Kidney epithelial cell (primary cell): ENCODE measurements at places on chromosomes 6 and 20. TPM values are rescaled to one million over a fixed set of nuclear protein-coding genes. Genes with fewer than 3 reads are reported as not detected.
A peak's percentile ranks its signal among the peaks of the same experiment; 100 is the strongest.

DNA sequence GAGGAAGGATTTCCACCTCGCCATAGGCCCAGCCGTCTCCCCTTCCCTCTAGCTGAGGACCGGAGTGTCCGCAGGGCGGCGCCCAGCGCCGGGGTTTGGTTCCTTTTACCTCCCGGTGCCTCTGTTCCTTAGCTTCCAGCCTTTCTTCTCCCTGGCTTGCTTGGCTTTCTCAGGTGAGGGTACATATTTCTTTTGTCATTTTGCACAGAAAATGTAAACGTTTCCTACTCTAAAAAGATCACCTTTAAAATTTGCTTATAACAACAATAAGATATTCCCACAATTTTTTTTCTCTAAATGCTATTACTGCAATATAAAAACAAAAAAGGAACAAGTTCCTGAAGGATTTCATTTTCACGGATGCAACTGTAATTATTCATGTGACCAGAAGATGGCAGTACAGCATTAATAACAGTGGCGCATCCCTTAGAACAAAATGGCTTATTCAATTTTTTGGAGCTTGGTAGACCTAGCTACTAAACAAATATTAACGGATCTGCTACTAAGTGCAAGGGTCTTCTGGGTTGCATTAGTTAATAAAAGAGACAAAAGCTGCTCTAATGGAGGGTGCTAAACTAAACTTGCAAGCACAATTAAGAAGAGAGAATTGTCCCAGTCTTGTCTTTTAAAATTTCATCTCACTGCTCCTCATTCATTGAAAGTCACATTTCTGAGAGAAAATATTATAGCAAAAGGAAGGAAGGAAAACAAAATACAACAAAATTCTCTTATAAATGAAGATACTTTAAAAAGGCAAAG, 172.9 kb downstream of the ADGRG6 start:
- peak; percentile 25 for DNase-seq

DNA sequence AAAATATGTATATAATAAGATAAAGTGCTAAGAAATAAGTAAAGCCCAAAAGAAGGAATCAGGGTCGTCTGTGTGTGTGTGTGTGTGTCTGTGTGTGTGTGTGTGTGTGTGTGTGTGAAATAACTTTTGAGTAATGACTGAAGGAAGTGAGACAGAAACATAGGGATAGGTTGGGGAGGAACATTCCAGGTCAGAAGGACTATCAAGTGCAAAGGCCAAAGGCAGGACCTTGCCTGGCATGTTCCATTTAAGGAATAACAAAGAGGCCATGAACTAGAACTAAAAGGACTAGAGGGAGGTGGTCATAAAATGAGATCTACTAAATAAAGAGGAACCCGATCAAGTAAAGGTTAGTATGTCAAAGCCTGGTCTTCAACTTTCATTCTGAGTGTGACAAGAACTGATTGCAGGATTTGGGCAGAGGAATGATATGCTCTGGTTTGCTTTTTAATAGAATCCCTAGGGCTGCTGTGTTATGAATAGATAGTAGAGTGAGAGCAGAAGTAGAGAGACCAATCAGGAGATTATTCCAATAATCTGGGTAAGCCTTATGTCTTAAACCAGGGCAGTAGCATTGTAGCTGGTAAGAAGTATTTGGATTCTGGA, 6.9 kb downstream of the ENPP3 start:
- no peak for DNase-seq

- DNase-seq: peak; percentile 54
These were observed 168.9 kb downstream of the PHF3 start for GRCh38 chr6:63804381-63804956.

DNA sequence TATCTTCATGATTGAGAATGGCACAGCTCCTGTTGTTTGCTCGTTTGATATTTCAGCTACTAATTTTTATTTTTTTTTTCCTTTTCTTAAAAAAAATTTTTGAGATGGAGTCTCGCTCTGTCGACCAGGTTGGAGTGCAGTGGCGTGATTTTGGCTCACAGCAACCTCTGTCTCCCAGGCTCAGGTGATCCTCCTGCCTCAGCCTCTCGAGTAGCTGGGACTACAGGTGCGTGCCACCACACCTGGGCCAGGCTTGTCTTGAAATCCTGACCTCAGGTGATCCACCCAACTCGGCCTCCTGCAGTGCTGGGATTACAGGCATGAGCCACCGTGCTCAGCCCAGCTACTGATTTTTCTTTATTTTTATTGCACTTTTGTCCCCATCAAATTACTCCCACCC, 150.2 kb upstream of the SIM1 start:
- DNase-seq: no peak

CFAP61 gene
- 0.14 TPM in 1 of 2 replicates, not detected in the other for total RNA-seq

TNNC2 gene
- not detected in 2 replicates for total RNA-seq
